Fibroblast of villous mesenchyme (primary cell): ENCODE measurements at places on chromosomes 5 and 9. TPM values are rescaled to one million over a fixed set of nuclear protein-coding genes. Genes with fewer than 3 reads are reported as not detected.
A peak's percentile ranks its signal among the peaks of the same experiment; 100 is the strongest.

The PRR7 gene
- 4.5 and 4.7 TPM in 2 replicates for total RNA-seq

GRCh38 chr5:72951671-72952468 is 4.0 kb upstream of the FCHO2 start:
- peak; percentile 44 for DNase-seq

GRCh38 chr9:91644433-91644832 is 220.8 kb upstream of the NFIL3 start:
- no peak for DNase-seq

GRCh38 chr9:79362100-79363081 is 209.4 kb upstream of the TLE4 start:
- DNase-seq = no peak

The PAPPA gene
- total RNA-seq = 42.5 and 104 TPM in 2 replicates

DNA sequence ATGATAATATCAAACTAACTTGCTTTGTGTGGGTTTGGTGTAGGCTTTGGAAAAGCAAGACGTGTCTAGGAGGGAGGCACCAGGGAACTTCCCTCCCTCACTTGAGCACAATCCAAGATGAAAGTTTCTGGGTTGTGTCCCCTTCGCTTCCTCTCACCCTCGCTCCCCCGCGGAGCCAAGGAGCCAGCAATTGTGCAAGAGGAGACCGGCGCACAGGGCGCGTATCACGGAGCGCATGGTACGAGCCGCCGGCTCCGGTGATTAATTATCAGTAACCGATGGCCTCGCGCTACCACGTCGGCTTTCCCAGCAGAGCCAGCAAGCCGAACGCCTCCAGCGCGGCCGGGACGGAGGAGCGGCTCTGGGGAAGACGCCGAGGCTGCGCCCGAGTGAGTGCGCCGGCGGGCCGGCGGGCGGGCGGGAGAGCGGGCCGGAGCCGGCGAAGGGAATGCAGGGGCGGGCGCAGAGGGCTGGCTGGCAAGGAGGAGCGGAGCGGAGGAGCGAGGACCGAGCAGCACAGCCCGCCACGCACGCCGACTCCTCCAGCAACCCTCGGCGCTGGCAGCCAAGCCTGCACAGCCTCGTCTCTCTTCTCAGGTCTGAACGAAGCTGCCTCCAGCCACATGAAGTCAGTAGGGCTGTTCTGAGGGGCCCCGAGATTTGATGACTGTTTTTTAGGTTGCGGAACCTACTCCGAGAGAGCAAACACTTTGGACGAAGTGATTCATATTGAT is 143.6 kb downstream of the BNC2 start:
- peak; percentile 87 for DNase-seq

- DNase-seq = no peak
Measured at GRCh38 chr9:129549139-129549538, 71.8 kb downstream of the C9orf50 start.

- no peak for DNase-seq
Measured at GRCh38 chr9:122001491-122002201, 91.5 kb downstream of the TTLL11 start.

DNA sequence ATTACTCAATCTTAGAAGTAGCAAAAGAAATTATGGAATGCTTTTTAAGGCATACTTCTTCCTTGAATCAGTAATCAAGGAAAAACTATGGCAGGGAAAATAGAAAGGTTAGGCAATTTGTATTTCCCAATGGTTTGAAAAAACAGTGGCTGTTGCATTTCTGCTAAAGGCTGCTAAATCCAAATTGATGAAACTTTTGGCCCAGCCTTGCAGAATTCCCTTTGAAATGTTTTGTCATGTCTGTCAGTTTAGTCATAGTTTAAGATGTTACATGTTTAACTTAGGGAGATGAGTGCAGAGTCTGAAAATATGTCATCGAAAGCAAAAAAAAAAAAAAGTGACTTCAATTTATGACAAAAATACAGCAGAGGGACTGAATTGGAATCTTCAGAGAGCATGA is 878.9 kb upstream of the WWC1 start:
- DNase-seq = no peak

DNA sequence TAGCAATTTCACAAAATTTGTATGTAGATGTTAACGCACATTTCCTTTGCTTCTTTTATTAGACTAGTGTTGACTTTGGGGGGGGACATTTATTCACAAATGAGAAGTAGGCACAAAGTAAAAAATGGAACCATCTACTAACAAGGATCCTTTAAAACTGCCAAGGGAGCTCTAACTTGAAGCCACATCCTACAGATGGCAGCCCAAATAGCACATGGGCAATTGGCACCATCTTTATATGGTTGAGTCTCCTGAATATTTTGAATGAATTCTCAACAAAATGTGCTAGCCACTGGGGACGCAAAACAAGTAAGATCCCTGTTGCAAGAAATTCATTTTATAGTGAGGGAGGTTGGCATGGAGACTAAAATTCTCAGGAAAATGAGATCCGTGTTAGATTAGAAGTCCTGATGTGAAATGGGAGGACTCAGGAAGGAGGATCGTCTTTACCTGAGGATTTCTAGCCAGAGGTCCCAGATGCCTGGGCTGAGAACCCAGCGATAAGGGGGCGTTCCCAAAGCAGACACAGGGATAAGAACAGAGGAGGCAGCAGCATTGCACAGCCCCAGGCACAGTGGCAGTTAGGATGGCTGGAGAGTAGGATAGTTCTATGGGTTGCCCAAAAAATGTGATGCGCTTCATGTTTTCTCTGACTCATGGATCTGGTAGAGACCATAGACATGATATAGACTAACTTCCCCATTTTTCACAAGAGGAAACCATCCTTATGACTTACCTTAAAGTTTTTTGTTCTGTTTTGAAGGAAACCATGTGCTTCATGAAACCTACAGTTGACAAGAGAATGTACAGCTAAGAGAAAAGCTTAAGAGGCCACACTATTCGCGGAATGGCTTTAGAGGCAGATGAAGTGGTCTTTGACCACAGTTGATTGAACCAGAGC is 37.4 kb downstream of the C9orf152 start:
- no peak for DNase-seq

DNA sequence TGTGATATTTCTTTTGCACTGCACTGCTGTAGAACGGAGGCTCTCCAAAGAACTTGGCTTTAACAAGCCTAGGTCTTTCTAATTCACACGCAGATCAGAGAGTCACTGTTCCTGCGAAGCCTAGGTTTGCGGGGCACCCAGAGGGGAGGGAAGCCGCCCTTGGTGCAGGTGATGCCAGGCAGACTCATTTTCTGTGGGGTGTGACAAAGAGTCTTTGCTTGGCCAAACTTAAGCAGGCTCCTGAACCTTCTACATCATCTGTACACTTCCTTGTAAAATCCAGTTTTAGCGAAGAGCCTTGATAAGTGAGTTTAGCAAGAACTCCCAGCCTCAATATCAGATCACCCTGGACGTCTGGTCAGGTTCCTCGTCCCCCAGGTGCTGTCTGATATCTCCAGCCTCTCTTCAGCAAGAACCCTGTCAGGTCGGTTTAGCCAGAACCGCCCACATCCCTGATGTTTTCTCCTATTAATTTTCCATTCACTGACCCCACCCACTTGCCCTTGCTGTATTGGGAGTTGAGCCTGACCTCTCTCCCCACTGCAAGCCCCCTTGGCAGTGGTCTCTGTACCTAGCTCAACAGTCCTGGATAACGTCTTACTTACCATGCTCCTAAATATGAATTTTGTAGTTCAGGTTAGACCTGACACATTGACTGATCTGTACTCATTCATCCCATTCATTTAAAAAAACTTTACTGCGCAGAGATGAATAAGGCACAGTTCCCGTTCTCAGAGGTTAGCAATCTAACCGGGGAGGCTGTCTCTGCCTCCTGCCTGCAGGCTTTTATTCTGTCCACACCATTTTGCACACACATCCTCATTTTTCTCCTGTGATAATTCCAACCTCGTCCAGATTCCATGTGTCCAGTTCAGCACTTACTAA is 880 bp upstream of the UBAC1 start:
- DNase-seq = no peak

- DNase-seq = no peak
Measured at GRCh38 chr5:27387535-27388073, 349.2 kb upstream of the CDH9 start.

- DNase-seq = no peak
Measured at GRCh38 chr9:101671567-101671966, 66.9 kb downstream of the GRIN3A start.

GRCh38 chr9:100307080-100307479 is 45.7 kb downstream of the TEX10 start:
- peak; percentile 30 for DNase-seq

DNA sequence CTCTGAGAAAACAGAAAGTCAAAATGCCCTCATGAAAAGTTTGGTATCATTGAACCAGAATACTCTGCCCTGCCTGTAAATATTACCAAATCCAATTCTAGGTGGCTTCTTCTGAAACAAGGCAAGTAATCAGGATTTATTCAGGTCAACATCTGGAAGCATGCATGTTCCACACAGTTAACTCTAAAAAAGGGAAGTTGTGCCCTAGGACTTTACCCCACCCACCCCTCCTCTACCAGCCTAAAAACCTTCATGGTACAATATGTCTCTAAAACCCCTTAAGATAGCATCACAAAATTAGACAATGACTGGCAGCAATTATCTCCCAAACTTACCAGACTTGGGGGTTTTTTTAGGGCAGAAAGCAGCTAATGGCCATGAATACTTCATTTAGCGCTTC is 414.8 kb upstream of the SLC30A5 start:
- no peak for DNase-seq
